ENCODE measurements at places on chromosomes 3 and 15.

- DNase-seq, result no peak
Measured at GRCh38 chr3:126126811-126127431, 43.0 kb upstream of the SLC41A3 start.

DNA sequence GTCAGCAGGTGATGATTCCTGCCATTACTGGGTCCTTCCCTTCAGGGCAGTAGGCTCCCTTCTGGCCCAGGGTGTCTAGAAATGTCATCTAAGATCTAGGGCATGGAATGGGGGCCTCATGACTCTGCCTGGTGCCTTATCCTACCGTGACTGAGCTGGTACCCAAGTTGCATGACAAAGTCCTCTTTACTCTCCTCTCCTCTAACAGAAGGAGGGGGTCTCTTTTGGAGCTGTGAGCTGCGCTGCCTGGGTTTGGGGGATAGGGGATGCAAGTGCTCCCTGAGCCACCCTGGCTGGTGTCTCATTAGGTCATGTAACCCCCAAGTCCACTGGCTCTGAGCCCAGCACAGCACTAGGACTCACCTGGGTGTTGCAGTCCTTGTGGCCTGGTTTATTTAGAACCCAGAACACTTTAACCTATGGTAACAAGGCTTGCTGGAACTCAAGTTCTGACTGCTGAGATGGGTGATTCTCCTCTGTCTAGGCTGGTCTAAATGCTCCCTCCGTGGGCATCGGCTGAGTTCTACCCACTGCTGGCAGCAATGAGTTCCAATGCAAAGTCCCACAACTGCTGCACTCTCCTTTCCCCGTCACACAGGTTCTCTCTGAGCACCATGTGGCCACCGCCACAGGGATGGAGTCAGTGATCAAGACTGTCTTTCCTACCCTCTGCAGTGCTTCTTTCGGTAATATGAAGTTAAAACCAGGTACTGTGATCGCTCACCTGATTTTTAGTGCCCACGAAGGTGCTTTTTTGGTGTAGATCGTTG is 34.0 kb downstream of the XXYLT1 start:
- DNase-seq, result no peak

DNA sequence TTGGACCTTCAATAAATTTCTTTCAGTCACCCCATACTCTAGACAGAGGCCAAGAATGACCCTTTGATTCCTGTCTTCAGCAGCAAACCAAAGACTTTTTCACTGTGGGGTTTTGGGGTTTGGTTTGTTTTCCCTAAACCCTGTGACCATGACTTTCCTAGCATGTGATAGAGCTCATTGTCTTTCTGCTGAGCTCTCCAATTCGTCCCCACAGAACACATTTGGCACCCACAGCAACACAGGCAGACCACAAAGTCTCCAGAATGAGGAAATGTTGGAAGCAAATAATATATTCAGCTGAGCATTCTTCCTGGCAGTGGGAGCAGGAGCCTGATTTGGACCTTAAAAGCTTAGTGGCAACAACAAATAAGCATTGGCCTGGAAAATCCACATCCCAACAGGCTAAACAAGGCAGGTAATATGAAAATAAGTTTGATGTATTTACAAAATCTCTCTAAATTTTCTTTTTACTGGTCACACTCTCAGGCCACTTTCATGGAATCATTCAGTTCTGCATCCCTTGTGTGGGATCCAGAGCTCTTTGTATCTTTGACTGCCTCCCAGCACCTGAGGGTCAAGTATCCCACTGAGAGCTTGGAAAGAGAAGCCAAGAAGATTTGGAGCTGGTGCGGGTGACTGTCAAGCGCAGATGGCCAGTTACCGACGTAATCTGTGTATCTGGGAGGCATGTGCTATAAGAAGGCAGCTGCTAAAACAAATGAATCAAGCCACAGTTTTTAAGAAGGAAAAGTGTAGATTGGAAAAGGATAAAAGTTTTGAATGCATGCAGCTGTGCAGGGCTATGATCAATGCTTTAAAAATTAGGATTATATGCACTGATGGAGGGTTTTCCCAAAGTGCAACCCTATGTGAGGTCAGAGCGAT is 36.5 kb upstream of the CPB1 start:
- DNase-seq, result no peak

GRCh38 chr3:177196456-177197040 is 734 bp downstream of the TBL1XR1 start:
- DNase-seq, result no peak

DNA sequence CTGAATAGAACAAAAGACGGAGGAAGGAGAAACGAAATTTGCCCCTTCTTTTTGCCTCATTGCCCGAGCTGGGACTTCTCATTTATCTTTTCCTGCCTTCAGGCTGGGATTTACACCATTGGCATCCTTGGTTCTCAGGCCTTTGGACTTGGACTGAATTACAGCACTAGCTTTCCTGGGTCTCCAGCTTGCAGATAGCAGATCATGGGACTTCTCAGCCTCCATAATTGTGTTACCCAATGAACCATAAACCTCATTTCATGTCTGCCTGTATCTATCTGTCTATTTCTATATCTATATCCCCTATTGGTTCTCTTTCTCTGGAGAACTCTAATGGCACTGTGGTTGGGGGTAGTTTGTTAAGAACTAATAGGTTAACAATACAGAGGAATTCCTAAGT is 31.5 kb upstream of the CTXND1 start:
- no peak for DNase-seq

GRCh38 chr3:129033151-129033550 is 27.4 kb upstream of the GP9 start:
- no peak for DNase-seq

- DNase-seq, result no peak
Measured at GRCh38 chr15:64092864-64093626, 593 bp downstream of the CIAO2A start.

DNA sequence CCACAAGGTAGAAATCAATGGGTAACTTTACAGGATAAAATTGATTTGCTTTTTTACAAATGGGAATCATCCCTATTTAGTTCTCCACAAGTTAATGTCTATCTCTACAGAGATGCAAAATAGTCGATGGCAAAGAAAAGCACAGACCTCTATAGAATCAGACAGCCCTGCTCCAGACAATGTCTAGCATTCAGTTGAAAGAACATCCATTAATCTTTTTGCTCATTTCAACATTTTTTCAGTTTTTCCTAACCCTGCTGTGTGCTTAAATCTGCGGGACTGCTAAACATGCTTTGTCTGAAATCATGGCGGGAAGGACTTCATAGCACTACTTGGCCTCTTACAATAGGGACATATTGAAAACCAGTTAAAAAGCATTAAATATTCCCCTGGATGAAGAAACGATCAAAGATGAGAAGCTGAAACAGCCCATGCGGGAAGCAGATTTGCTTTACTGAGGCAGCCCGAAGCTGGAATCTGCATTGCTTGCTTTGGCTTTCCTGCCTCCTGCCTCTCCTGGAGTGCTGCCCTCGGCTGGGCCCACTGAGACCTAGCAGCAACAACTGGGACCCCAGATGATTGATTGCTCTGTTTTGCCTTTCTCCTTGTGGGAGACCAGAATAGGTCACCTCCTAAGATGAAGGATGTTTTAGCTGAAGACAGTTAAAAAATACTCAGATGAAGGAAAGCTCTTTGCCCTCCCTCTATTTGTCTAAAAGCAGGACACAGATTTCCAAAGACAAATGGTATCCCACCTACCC is 38.5 kb upstream of the RASGRP1 start:
- DNase-seq, result no peak

GRCh38 chr3:74606996-74607395 is 7.5 kb downstream of the CNTN3 start:
- DNase-seq, result no peak

- DNase-seq, result no peak
Measured at GRCh38 chr15:31365032-31365654, 38.5 kb downstream of the KLF13 start.

DNA sequence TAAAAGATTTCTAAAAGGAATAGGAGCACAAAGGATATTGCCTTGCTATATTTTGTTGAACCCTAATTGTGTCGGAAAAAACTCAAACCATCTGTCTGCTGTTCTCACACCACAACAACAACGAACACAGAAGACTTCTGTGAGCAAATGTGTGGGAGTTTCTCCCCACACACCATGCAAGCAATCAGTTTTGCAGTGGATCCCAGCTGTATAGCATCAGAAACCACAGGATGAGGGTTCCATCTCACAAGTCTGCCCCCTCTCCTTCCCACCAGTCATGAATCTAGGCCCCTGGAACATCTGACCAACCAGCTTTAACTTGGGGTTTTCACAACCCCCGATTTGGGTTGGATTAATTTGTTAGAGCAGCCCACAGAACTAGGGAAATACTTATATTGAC is 91.3 kb upstream of the SLC4A7 start:
- DNase-seq, result no peak

DNA sequence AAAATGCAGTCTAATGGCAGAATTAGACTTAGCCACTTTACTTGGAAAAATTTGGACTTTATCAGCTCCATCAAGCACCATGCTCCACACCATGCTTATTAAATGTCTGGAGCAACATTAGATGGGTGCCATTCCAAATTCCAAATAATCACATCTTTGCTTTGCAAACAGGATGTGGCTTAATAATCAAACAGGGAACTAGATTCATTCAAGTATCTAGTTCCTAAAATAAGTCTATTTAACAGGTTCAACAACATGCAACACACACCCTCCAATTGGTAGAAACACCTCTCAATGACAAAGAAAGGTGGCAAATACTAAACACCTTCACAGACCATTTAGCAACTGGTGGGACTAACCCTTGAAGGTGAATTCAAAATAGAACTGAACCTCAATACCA is 3.5 kb downstream of the HEXA start:
- no peak for DNase-seq

GRCh38 chr3:128283421-128283820 is 130.1 kb downstream of the EEFSEC start:
- no peak for DNase-seq

DNA sequence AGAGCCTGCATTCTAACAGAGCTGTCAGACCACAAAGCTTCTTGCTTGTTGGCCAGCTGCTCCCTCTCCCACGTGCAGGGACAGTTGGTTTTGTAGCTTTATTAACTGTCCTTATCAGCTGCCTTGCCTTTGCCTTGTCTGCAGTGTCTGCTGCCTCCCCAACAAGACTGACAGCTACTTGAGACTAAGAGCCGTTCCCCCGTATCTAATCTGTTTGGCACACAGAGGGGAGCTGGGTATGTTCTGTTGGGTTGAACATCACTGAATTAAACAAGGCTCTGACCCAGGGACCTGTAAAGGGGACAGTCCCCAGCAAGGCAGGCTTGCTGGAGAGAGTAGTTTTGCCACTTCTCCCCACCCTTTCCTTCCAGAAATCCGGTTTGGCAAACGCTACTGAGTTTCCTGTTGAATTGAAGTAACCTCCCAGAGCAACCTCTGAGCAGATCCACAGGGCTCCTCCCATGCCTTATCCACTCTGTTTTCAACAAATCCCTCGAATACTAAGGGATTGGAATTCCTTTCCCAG is 116.1 kb downstream of the ANP32A start:
- no peak for DNase-seq

DNA sequence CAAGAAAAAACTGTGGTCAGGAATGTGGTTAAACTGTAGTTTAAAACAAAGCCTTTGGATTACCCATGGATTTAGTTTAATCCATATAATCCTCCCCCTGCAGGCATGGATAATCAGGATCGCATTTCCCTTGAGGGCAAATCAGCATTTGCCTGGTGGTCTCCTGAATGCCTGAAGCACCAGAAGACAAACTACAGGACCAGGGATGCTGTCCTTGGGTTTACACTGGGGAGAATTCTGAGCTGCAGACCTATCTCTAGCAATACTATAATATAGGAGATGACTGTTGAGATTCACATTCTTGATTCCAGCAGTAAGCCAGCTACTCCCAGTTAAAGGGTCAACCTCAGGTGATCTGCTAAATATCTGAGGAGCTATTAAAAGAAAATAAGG is 10.6 kb downstream of the PIK3CB start:
- no peak for DNase-seq

DNA sequence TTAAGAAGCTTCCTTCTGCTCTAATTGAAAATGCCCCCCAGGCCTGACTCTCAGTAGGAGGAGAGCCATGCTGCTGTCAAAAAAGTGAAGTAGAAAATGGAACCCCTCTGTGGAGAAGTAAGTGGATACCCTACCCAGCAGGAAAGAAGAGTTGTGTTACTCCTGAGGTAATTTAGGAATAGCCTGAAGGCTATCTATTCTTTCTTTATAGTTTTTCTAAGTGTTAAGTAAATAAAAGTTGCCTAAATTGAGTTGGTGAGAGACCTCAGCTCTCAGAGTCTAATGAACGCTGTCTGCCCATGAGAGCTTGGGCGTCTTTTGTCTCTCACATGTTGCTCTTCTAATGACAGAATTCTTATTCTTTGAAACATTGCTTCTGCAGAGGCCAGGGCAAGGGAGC is 116.2 kb downstream of the NSUN3 start:
- no peak for DNase-seq

DNA sequence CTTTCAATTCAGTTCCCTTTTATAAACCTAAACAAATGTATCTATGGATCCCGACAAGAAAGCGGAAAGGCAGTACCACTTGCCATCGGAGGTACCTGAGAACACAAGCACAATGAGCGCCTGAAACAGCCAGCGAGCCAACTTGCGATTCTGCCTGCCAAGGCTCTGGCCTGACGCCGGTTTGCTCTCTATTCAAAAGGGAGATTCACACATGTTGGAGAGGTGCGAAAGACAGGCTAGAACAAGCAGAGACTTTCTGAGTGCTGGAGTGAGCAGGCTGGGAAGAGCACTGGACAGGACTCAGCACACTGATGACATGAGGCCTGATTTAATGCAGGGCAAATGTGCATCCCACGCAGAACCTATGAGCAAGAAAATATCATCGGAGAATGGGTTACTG is 17.7 kb upstream of the PRR23E start:
- no peak for DNase-seq

DNA sequence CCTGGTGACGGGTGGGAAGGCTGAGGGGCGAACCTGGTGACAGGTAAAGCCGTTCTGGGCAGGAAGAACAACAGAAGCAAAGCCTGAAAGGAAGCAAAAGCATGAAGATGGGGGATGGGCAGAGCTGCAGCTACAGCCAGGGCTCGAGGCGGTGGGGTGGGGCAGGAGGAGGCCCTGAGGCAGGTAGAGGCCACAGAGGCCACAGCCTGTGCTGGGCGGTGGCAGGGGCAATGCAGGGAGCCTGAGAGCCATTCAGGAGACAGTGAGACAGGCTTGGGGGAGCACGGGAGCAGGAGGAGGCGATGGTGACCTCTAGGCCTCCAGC is 8.2 kb downstream of the PCSK6 start:
- DNase-seq, result no peak

GRCh38 chr3:139897759-139898158 is 37.2 kb upstream of the CLSTN2 start:
- no peak for DNase-seq

GRCh38 chr3:62961874-62962556 is 86.8 kb upstream of the CADPS start:
- no peak for DNase-seq

GRCh38 chr15:71443538-71443937 is 328.3 kb downstream of the THSD4 start:
- no peak for DNase-seq

- DNase-seq, result no peak
Measured at GRCh38 chr3:105752791-105753415, 115.9 kb downstream of the CBLB start.

Measured in cortex of kidney (tissue), 1 donor.